ENCODE measurements at places on chromosomes 3 and 15.

DNA sequence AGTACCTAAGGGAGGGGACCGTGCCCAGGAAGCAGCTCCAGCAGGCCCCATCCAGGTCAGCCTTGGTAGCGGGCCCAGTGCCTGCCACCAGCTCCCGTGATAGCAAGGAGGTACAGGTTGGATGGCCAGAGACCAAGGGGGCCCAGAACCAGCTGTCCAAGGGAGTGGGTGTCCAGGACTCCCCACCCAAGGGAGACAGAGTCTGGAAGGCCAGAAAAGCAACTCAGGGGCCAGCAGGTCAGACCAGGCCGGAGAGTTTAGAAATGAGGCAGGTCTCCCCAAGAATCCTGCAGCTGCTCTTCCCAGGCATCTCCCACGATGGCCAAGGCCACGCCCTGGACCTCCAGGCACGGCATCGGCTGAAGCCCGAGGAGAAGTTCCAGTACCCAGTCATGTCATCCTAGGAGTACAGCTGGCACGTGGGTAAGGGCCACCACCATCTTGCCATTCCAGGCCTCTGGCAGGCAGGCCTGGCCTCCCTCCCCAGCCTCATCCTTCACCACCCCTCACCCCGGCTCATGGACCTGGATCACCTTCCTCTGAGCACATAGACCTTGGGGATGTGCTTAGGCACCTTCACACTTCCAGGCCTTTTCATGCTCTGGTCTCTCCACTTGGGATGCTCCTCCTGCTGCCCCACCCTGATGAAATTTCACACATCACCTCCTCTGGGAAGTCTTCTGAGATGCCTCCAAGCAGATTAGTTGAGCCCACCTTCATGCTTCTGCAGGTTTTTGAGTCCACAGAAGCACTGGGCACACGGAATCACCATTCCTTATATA, 30.5 kb downstream of the DNASE1L3 start:
- no peak for DNase-seq

DNA sequence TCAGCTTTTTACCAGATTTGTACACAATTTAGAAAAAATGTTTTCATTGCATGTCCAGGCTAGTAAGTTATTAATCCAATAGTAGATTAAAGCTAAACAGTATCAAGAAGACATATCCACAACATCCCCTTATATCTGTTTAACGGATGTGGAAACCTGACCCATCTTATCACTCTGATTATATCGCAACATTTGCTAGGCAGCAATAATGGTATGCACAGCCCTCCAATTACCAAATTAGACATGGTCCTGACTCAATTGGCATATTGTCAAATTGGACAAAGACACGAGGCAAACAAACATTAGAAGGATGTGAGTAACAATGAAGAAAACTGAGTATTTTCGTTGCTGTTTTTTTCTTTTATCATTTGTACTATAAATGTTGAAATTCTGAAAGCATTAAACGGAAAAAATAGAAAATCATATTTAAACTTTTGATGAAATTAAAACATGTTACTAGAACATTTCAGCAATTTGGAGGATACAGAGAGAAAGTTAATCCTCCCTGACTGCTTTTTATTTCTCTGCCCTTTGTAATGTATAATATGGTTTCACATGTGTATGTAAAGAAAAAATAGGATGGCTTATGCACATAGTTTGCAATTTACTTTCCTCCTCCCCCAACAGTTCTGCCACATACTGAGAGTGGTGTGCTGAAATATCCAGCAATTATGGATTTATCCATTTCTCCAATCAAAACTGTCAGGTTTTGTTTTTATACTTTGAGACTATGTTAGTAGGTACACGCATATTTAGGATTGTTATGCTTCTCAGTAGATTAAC, 633.7 kb downstream of the ZIC1 start:
- DNase-seq = no peak

DNA sequence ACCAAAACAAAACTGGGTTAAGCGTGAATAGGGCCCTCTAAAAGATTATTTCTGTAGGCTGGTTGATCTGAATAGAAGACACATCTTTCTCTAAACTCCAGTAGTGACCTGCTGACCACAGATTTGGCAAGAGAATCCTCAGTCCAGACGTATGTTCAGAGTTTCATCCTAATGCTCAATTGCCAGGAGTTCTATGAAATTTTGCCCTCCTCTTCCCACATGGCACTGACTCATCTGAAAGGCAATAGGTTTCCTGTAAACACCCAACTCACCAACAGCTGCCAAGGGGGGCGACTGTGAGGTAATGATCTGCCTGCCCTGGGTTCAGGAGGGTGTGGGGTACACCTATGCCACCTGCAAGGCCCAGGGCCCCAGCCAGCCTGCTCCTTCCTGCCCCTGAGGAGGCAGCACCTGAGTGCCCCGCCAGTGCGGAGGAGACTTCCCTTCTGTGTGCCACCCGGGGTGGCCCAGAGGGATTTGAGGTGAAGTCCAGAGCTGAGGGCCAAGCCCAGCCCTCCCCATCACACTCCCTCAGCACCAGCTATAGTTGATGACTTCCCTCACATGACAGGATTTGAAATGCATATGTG, 8.4 kb upstream of the PLA2G4D start:
- no peak for DNase-seq

GRCh38 chr3:59527493-59527892, 477.7 kb upstream of the CFAP20DC start:
- no peak for DNase-seq

DNA sequence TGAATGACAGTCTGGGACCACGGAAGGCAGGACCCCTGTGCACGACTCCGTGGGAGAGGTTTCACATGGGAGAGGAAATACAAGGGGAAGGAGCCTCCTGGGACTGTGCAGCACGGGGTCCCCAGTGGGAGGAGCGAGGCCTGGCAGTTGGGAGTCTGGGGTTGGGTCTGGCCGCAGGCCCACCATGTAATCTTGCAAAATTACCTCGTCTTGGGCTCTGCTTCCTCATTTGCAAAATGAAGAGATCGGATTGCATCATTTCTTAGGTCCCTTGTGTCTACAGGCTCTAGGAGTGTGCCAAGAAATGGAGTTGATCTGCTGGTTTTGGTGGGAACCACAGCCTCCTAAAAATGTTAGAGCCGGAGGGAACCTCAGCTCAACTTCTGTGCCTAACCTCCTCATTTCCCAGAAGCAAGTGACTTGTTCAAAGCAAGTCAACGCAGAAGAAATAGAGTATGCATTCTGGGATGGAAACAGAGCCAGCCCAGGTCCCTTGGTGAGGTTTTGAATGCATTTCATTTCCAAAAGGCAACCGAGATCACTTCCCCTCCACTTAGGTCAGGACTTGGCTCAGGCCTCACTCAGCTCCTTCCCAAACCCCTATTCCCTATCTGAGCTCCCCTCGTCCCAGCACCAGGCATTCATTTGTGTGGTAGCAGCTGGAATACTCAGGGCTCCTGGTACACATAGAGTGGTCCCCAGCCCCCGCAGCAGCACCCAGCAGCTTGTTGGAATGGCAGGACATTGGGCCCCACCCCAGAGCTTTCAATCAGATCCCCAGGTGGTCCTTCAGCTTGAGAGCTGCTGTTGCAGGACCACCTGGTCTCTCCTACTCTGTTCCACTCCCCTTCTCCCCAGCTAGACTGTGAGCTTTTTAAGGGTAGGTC, 267.7 kb downstream of the XXYLT1 start:
- peak; percentile 58 for DNase-seq

DNA sequence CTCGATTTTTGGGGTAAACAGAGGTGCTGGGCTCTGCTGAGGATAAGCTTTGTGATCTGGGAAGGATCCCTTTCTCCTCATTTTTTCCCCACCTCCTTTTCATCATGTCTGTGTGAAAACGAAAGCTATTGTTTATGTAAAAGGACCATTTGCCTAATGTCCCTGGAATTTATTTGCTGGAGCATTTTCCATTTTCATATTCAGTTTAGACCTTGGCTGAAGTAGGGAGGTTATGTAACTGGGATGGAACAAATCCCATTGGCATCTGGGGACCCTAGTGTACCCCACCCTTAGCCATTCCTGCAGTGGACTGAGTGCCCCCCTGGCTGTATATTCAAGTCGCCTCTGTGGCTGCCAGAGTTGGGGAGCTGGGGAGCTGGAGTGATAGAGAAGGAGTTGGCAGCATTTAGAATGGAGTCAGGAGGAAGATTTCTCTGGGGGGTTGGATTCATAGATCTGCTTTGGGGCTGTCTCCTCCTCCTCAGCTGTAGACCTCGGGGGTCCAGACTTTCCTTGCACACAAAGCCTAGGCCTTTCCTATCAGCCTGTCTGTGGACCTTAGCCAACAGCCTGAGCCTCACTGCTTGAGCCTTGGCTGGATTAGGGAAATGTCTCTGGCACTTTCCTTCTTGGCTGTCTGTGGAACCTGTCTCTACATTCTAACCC, 270.4 kb upstream of the CTDSPL start:
- DNase-seq = no peak

GRCh38 chr3:54853573-54854404, 74.1 kb downstream of the LRTM1 start:
- DNase-seq = peak; percentile 60

DNA sequence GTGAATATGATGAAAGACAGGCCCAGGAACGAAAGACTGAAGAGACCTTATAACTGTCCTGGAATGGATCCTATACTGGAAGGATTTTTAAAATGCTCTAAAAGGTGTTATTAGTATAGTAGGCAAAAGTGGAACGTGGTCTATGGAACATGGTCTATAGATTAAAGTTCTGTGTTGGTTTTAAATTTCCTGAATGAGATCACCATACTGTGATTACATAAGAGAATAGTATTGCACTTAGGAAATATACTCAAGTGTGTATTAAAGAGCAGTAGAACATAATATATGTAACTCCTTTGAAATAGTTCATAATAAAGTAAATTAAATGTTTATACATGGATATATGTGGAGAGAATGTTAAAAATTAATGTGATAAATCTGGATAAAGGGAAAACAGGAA, 68.2 kb downstream of the SPRED1 start:
- no peak for DNase-seq

- DNase-seq = no peak
These were observed 47.9 kb downstream of the SEMA3G start for GRCh38 chr3:52396907-52397591.

DNA sequence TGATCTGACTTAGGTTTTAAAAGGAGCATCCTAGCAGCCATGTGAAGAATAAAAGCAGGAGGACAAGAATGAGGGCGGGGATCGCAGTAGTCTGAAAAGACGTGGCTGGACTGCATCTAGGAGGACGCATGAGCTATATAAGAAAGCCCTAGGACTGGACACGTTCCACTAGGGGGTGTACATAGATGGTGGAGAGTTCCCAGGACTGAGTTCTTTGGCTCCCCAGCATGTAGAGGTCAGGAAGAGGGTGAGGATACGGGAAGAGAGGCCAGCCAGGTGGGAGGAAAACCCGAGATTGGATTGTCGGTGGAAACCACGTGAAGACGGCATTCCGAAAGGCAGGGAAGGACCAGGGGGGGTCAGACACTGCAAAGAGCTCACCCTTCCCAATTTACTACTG, 64.2 kb upstream of the CFAP161 start:
- no peak for DNase-seq

GRCh38 chr3:188956839-188957489, 214.8 kb upstream of the TPRG1 start:
- DNase-seq = peak; percentile 85

- no peak for DNase-seq
These were observed 190.5 kb upstream of the CMC1 start for GRCh38 chr3:28050885-28051284.

DNA sequence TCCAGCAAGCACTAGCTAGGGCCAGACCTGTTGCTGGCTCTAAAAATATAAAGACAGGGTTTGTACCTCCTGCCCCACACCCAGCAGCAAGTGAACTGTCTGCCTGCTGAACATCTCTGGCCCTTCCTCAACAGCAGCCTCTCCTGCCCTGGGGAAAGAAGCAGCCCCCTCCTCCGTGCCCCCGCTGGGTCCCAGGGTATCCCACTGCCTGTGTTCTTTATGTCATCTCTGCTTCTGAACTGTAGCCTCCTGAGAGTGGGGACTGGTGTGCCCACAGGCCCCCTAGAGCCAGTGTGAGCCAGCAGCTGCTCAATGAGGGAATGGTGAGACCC, 54.5 kb downstream of the ACAD9 start:
- no peak for DNase-seq

GRCh38 chr3:65714134-65714533, 324.6 kb downstream of the MAGI1 start:
- no peak for DNase-seq

DNA sequence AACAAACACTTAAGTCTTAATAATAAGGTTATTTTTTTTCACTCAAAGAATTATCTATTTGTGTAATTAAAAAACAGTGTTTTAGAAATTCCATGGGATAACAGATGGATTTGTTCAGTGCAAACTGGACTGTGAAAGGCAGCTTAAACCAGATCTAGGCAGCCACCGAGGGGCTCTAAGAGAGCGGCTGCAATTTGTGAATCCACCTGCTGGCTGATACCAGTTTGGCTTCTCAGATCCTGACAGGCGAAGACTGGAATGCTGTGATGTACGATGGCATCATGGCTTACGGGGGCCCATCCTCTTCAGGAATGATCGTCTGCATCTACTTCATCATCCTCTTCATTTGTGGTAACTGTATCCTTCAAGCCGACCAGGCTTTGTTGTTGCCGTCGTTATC, 119.6 kb downstream of the CHDH start:
- DNase-seq = no peak

- DNase-seq = no peak
These were observed 1.4 kb downstream of the EPHB1 start for GRCh38 chr3:134796281-134797056.

GRCh38 chr3:14216257-14217048, 37.8 kb downstream of the LSM3 start:
- peak; percentile 88 for DNase-seq

DNA sequence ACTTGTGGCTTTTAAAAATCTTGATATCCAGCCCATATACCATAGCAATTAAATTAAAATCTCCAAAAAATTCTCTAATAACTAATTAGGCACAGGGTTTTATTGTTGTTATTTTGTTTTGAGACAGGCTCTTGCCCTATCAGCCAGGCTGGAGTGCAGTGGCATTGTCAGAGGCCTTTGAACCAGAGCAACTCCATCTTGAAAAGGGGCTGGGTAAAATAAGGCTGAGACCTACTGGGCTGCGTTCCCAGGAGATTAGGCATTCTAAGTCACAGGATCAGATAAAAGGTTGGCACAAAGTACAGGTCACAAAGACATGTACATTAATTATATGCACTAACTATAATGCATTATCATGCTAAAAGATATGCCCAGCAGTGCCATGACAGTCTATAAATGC, 31.2 kb upstream of the ACP3 start:
- DNase-seq = no peak

Measured in pons (tissue), 1 donor.